Right renal cortex interstitium (tissue), 3 donors: ENCODE measurements at places on chromosomes 13 and 19. TPM values are rescaled to one million over a fixed set of nuclear protein-coding genes. Genes with fewer than 3 reads are reported as not detected.

DNA sequence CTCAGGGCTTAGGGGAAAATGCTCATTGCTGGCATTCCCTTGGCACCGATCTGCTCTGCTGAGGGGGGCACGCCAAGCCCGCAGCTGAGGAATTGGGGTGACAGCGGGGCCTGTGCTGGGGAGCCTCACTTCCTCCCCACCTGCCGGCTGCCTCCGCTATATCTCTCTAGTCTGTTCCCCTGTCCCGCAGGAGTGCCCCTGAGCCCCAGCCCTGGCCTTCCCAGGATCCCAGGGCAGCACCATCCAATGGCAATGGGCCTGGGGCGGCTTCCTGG, 9.5 kb downstream of the STXBP2 start:
- DNase-seq, result no peak

DNA sequence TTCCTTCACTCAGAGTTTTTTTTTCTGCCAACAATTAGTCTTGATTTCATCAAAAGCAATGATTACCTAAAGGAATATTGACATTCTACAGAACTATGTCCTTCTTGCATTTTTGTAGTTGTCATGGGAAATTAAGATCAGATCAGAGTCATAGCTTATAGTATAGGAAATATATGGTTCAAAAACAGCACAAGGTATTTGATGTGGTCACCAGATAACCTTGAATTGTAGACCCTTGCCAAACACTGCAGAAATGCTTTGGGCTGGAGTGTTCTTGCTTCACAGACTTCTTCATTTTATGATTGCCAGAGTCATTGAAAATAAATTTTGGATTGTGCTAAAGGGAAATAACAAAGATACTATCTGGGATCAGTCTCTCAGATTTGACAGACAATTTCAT, 103.7 kb downstream of the AKAP11 start:
- DNase-seq, result no peak

- no peak for DNase-seq
These were observed 19.0 kb downstream of the CD177 start for GRCh38 chr19:43372462-43372861.

DNA sequence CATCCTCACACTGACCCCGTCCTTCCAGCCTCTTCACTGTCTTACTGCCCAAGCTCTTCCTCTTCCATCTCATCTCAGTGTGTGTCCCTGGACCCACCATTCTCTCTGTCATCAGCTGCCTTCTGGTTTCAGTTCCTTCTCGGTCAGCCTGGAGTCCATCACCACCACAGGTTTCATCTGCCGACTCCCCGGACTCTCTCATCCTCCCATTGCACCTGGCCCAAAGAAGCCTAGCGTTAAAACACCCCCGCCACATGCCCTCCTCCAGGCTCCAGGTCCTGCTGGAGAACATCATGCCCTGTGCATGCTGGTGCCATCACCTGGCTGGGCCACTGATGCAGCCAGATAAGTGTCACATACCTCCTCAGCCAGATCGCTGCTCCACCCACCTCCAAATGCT, 122.1 kb upstream of the GPR12 start:
- no peak for DNase-seq

DNA sequence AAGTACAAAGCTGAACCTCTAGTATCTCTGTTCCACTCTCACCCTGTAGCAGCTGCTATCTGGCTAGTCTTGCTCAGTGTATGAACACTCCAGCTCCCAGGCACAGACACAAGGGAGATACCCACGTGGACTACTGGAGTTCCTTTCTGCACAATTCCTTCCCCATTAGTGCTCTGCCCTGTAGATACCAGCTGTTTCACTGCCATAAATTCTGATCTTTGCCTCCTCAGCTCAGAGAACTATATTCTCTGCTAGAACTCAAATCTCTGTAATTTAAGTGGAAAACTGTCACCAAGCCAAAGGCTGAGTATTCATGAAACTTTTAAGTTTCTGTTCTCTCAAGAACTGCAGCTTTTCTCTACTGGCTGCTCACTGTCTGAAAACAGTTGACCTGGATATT, 273.7 kb downstream of the DIAPH3 start:
- no peak for DNase-seq

GRCh38 chr19:6736169-6736916, 1.0 kb downstream of the GPR108 start:
- DNase-seq, result no peak

- DNase-seq, result no peak
These were observed 65.8 kb upstream of the SLITRK6 start for GRCh38 chr13:85864963-85865530.

GRCh38 chr13:112990783-112991182, 21.8 kb downstream of the MCF2L start:
- no peak for DNase-seq

DNA sequence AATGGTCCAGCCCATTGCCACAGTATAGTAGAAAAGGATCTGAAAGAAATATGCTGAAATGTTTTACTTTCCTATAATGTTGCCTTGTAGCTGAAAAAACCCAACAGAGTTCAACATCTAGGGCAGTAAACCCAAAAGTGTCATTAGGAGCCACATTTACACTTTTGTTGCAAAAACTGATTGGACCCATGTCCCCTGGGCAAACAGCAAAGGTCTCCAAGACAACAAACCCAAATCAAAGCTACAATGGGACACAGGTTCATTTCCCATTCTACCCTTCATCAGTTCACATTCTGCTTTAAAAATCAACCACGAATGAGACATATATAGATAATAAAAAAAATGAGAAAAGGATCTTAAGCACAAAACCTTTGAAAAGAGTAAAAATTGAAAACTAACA, 744.8 kb downstream of the PCDH17 start:
- DNase-seq, result no peak

DNA sequence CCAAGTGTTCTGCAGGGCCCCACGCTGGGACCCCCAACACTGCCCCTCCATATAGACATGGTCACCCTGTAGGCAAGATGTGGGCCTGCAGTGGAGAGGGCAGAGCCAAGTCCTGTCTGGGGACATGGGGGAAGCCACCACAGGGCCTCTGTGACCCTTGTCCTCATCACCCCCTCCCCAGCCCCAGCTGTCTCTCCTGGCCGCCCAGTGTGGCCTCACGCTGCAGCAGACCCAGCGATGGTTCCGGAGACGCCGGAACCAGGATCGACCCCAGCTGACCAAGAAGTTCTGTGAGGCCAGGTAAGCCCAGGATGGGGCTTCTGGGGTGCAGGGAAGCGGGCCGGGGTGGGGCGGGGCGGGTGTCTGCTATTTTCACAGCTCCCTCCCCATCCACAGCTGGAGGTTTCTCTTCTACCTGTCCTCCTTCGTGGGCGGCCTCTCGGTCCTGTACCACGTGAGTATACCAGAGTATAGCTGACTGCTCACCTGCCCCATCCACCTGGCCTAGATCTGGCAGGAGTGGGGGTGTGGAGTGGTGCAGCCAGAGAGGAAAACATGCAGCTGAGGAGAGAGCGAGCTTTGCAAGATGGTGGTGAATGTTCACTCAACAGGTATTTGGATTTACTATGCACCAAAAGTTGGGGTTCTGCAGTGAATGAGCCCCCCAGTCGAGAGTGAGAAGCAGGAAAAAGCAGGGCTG, 46.4 kb downstream of the CERS4 start:
- DNase-seq, result no peak

- DNase-seq, result no peak
These were observed 87.9 kb downstream of the LIG4 start for GRCh38 chr13:108127406-108127805.

DNA sequence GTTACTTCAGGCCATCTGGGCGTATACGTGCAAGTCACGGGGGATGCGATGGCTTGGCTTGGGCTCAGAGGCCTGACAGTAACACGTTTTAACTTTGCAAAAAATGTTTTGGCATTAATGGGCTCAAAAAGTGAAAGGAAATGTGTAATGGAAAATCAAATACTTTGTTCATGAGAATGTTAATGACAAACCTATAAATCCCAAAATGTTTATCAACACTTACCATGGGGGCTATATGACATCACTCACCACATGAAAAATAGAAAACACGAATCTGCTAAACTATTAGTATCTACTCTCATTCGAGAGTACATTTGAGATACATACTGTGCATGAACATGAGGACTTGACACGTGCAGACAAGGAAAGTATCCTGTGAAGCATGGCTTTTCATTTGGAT, 91.7 kb downstream of the FAM216B start:
- DNase-seq, result no peak

GRCh38 chr13:73580513-73581267, 521.9 kb downstream of the KLF5 start:
- DNase-seq, result no peak

DNA sequence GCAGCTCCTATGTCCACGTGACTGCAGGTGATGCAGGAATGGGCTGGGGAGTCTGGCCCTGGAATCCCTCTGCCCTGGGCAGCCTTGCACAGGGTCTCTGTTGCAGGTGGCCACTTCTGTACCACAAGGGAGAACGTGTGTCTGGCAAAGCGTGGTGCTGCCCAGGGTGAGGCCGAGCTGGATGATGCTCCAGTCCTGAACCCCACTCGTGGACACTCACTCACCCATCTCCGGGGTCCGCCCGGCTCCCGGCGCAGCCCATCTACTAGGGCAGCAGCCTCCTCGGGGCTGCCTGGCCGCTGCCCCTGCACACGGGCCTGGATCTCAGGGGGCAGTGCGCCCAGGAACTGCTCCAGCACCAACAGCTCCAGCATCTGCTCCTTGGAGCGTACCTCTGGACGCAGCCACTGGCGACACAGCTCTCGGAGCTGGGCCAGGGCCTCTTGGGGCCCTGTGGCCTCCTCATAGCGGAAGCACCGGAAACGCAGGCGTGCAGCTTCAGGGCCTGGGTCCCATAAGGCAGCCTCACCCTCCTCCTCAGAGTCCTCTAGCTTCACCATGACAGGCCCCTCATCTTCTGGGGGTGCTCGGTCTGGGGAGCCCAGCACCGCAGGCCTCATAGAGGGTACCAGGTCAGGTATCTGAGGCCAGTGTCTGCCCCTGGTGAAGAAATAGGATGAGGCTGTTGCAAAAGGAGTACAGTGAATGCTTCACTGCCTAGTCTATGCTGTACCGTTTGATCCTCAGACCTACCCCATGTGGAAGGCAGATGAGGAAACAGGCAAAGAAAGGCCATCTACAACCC, 2.2 kb downstream of the MZF1 start:
- DNase-seq, result no peak

GRCh38 chr13:31538067-31539042, 201.0 kb upstream of the RXFP2 start:
- DNase-seq, result no peak

GRCh38 chr13:108674346-108674745, 44.9 kb downstream of the MYO16 start:
- DNase-seq, result no peak

GRCh38 chr13:69618393-69618792, 489.2 kb upstream of the ATXN8OS start:
- DNase-seq, result no peak

DNA sequence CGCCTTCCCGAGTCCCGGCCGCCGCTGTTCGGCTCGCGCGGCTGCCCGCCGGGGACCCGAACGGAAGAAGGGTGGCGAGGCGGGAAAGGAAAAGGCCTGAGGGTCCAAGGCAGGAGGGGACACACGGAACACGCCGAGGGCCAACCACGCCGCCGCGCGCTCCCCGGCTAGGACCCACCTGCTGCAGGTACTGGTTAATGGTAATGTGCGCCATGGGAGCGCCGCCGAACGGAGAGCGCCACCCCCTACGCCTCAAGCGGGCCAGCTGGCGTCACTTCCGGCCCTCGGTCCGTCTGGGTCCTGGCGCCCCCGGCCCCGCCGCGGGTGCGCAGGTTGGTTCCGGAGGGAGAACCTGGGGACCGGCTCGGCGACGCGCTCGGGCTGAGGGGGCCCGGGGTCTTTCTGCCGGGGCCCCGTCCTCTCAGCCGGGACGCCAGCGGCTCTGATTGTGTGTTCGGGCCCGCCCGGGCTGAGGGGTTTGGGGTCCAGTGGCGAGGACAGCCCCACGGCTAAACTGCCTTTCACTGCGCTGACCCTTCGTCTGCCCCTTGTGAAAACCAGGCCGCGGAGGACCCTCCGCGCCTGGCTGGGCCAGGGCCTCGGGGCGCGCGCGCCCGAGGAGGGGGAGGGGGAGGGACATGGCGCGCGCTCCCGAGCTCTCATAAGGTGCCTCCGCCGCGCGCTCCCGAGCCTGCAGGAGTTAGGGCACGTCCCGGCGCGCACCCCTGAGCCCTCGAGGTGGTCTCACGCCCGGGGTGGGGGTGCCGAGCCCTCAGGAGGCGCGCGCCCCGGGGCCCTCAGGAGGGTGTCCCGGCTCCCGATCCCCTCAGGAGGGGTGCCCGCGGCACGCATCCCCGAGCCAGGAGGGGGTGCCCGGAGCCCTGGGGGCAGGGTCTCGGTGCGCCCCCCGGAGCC, at the start of gene PCID2:
Gene PCID2 (minus strand): TSS at position 249 of the 915 bp plus-strand sequence. CDS start 35 bp downstream, at position 214.
- peak; percentile 83 for DNase-seq

GRCh38 chr19:31803835-31804446, 454.7 kb upstream of the TSHZ3 start:
- no peak for DNase-seq

The ZNF491 gene
- 4.2 TPM for polyA plus RNA-seq

The VSTM2B gene
- 0.29 TPM for polyA plus RNA-seq

The F7 gene
- polyA plus RNA-seq, result 4.5 TPM

The KIR2DL4 gene
- polyA plus RNA-seq, result not detected

The CADM4 gene
- polyA plus RNA-seq, result 50.6 TPM

The ZNF493 gene
- 22.3 TPM for polyA plus RNA-seq

The SPIB gene
- polyA plus RNA-seq, result 0.91 TPM

The PLK5 gene
- 0.16 TPM for polyA plus RNA-seq

The LILRB3 gene
- 1.1 TPM for polyA plus RNA-seq

The ATP4B gene
- 0.40 TPM for polyA plus RNA-seq

The KIR3DL2 gene
- polyA plus RNA-seq, result not detected

The SYCN gene
- polyA plus RNA-seq, result not detected
